ENCODE measurements at places on chromosomes 4 and X.
A peak's percentile ranks its signal among the peaks of the same experiment; 100 is the strongest.

DNA sequence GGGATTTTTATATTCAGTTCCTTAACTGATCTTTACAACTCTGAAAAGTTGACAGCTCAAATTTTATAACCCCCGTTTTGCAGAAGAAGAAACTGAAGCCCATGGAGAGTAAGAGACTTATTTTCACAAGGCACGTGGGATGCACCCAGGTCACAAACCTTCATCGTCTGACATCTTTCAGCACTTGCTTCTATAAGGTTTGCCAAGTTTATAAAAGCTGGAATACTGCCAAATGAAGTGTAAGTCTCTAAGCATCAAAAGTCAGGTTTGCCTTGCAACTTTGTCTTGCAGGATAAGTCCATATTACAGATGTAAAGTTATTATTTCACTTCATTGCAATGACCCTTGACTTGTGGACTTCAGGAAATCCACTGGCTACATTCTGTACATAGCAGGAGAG, 6.3 kb upstream of the KCNIP4 start:
- DNase-seq, result no peak

DNA sequence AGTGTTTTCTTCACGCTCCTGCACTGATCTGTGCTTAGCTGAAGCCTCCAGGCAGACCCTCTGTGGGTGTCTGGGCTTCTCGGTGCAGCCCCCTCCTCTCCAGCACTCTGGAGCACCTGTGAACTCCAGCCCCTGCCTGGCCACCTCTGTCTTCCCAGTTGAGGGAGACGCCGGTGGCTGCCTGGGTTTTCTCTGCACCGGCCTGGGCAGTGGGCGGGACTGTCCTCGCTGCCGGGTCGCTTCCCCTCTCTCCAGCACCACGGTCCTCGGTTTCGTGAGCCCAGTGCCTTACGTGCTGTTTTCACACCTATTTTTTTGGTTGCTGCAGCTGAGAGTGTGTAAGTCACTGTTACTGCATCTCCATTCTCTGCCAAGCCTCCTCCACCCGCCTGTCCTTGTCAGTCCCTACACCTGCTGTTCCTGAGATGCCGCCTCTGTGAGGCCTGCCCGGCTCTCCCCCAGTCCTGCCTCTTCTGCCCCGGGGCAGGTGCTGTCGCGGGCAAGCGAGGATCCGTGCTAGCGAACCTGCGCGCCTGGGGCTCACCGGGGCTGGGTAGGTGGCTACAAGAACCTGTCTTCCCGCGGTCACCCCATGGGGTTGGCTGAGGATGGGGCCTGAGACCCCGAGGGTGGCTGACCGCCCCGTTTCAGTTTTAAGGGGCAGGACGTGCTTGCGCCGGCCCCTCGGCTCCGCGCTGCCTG, 2.4 kb upstream of the FGFRL1 start:
- DNase-seq, result no peak

- peak; percentile 64 for DNase-seq
Measured at GRCh38 chr4:184983672-184984356, 34.5 kb upstream of the HELT start.

DNA sequence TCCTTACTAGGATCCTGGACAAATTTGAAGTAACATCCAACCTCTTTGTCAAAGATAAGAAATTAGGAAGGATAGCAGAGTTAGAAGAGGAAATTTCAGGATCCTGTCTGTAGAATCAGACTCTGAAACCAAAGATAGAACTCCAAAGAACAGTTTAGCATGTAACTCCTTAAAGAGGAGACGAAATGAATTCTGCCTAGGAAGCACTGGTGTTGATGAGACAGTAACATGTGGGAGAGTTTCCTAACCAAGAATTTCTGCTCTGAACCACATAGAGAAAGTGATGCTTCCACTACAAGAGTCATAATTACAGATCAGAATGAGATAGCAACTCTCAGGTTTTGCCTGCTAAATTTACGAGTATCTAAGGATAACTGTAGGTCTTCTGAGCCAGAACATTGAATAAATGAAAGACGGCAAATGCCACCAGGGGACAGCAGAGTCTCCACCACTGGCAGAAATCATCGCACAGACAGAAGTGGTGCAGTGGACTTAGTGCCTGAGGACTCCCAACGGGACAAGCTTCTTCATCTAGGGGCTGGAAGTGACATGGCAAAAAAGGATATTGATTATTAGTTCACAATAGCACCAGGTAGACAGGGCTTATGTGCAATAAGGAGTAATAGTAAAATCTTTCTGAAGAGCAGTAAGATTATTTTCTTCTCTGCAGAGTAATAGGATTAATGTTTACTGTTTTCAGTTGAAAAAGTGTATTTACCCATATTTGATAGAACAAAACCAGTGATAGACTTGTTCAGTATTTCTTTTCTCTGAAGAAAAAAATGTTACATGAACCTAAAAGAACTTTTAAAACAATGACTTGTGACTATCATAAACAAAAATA, 6.7 kb upstream of the PPID start:
- DNase-seq, result peak; percentile 66

DNA sequence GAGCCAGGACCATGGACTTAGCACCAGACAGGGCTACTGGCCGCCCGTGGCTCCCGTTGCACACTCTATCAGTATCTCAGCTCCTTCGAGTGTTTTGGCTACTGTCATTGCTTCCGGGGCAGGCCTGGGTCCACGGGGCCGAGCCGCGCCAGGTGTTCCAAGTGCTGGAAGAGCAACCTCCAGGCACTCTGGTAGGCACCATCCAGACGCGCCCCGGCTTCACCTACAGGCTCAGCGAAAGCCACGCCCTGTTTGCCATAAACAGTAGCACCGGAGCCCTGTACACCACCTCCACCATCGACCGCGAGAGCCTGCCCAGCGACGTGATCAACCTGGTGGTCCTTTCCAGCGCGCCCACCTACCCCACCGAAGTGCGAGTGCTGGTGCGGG, 1.6 kb downstream of the FAT4 start:
- peak; percentile 70 for DNase-seq

GRCh38 chrX:51435101-51435500, 61.3 kb downstream of the NUDT11 start:
- no peak for DNase-seq

DNA sequence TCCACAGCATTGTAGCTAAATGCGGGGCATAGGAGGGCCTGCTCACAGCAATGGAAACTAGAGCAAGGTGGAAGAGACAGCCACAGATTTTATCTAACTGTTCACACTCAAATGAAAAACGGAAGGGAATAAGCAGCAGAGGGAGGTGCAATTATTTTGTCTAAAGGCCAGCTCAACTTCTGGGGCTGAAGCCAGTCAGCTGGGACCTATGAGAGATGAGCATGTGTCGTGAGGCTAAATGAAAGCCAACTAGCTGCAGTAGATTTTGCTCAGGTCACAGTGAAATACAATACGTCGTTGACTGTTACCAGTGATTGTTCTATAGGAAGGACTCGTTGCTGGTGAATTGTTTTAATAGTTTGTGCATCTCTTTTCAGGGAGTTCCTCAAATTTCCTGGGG, 26.4 kb upstream of the FGFBP2 start:
- DNase-seq, result no peak

- DNase-seq, result no peak
Measured at GRCh38 chr4:177171588-177171987, 138.1 kb upstream of the NEIL3 start.

DNA sequence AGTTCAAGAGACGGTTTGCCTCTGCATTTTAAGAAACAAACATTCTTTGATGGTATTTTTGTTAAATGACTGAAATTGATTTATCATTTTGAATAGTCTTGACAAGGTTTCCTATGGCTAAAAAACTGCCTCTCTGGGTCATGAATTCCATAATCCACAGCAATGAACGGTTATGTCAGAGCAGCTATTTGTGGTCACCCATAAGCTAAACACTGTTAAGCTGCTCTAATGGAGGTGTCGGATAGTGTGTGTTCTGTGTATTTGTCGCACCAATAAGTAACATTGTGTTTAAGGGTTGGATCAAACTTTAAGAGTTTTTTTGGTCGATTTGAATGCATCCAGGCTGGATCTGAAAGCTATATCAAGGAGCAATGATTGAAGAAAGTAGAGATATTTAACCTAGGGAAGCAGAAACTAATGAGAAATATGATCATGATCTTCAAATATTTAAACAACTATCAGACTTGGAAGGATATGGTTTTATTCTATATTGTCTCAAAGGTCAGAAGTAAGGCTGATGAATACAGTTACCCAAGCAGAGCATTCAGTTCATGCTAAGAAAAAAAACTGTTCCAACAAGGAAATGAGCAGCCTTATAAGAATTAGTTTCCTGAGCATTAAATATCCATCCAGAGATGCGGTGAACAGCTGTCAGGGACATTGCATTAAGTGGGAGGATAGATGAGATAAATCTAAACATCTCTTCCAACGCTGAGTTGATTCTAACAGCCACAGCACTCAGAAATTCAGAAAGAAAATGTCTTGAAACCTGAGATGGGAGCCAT, 232.3 kb upstream of the RPS6KA3 start:
- DNase-seq, result no peak

DNA sequence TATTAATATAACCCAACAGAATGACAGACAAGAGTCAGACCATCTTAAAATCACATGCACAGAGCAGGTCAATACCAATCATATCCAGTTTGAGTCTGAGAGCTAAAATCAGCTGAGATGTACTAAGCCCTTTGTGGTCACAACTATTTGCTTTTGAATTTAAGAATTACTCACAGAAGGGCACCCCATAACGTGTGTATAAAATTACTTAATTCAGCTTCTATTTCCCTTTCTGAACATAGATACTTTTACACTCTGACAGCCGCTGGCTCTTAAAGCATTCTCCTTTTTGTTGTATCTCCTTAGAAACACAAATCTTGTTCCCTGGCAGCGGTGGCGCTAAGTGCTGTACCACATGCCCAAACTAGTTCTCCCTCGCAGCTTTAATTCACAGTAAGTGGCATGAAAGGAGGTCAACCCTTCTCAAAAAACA, 14.8 kb upstream of the PPARGC1A start:
- no peak for DNase-seq
